ENCODE measurements at places on chromosomes 3 and 15. TPM values are rescaled to one million over a fixed set of nuclear protein-coding genes. Genes with fewer than 3 reads are reported as not detected.

The CLDN18 gene
- polyA plus RNA-seq, result not detected

DNA sequence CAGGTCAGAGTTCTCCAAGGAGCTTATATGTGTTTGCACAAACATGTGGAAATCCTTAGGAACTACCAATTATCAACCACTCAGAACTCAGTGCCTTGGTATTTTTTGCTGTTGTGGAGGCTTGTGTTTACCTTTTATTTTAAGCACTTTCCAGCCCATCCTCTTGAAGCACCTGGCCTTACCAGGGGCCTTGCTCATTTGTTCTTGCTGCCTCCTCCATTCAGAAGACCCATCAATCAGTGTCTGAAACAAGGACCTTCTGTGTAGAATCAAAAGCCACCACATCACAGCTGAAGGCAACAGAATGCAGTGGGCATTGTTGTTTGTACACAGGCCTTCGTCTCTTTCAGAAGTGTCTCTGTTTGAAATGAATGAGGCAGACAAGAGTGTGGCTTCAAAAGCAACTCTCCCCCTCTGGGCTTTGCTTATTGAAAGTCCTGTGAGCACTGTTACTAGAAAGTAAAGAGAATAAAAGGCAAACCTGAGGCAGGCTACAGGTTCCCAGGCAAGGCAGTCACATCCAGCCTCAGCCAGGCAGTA is 24.5 kb upstream of the LIPC start:
- H3K4me1 ChIP-seq, result no peaks in the 10 kb centered on the region
- no peak overlapping the region for H3K4me3 ChIP-seq
- H3K36me3 ChIP-seq, result no peaks in the 10 kb centered on the region
- no peak for DNase-seq

DNA sequence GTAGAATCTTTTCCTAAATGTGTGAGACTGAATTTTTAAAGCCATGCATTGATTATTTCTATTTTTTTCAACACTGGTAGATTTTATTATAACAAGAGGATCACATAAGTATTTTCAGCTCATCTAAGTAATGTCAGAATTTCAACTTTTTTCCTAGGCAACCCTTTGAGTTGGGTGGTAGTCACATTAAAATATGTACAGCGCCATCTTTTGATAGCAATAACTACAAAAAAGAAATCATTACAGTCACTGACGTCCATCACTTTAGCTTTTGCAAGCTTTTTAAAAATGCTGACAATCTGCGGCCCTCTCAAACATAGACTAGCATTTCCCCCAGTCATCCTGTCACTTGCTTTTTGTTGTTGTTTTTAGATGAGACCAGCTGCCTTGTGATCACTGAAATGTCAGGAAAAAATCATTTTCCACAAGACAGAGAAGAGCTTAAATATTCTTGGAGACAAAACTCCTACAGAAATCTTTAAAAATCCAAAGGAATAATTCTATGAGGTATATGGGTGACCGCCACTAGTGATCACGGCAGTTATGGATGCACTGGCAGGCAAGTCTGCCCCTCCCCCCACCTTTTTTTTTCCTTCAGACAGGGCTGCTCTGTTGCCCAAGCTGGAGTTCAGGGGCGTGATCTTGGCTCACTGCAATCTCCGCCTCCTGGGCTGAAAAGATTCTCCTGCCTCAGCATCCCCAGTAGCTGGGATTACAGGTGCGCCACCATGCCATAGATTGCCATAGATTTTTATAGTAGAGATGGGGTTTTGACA is 384.0 kb upstream of the KCNMB2 start:
- H3K36me3 ChIP-seq, result no peaks in the 10 kb centered on the region
- no peaks in the 10 kb centered on the region for H3K4me1 ChIP-seq
- no peak overlapping the region for H3K4me3 ChIP-seq
- no peak for DNase-seq
- H3K27me3 ChIP-seq, result no peaks in the 10 kb centered on the region

GRCh38 chr3:50125541-50126286 is 29.4 kb upstream of the SEMA3F start:
- no peak overlapping the region for H3K4me3 ChIP-seq
- H3K4me1 ChIP-seq, result no peaks in the 10 kb centered on the region
- no peak overlapping the region for H3K27ac ChIP-seq
- no peak for DNase-seq
- H3K36me3 ChIP-seq, result peaks cover 5% of the 10 kb centered on the region

DNA sequence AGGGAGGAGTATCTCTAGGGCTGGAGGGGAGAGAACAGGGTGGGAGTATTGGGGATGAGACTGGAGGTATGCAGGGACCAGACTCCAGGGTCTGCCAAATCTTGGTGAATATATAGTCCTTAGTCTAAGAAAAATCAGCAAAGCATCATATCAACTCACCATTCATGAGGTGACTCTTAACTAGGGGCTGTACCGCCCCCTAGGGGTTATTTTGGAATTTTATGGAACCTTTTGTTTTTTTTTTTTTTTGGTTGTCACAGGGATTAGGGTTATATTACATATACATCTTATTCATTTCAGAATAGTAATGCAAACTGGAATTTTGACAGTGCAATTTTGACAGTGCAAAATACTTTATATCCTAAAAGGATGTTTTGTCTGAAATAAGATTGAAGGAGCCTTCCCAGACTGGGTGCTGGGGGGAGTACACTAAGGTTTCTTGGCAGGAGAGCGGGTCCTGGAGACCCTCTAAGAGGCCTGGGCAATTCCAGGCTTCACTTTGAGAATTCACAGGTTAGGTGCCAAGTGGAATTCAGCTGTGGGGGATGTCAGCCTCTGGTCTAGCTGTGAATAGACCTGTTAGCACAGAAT is 7.5 kb downstream of the CMTM7 start:
- no peak for DNase-seq
- H3K36me3 ChIP-seq, result no peaks in the 10 kb centered on the region
- no peaks in the 10 kb centered on the region for H3K27me3 ChIP-seq
- H3K4me3 ChIP-seq, result no peak overlapping the region
- H3K27ac ChIP-seq, result peak overlapping the region; percentile 57

The LDHAL6B gene
- polyA plus RNA-seq, result not detected

DNA sequence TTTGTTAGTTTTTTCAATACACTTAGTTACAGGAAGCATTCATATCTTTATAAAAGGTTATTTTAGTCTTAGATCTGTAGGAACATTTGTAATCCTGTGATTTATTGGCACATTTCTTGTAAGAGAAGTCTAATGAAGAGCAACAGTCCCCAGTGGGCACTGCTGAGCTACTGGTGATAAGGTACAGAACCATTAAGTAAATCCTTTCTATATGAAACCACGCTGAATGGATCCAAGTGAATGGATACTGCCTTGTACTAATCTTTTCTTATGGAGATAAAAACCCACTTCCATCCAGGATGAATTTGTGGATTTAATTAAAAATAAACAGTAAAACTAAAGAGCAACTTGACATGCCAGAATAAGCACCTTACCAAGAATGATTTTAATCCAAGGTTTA is 64.0 kb downstream of the SHQ1 start:
- H3K27me3 ChIP-seq, result no peaks in the 10 kb centered on the region
- no peaks in the 10 kb centered on the region for H3K36me3 ChIP-seq
- no peak for DNase-seq
- H3K27ac ChIP-seq, result no peak overlapping the region

DNA sequence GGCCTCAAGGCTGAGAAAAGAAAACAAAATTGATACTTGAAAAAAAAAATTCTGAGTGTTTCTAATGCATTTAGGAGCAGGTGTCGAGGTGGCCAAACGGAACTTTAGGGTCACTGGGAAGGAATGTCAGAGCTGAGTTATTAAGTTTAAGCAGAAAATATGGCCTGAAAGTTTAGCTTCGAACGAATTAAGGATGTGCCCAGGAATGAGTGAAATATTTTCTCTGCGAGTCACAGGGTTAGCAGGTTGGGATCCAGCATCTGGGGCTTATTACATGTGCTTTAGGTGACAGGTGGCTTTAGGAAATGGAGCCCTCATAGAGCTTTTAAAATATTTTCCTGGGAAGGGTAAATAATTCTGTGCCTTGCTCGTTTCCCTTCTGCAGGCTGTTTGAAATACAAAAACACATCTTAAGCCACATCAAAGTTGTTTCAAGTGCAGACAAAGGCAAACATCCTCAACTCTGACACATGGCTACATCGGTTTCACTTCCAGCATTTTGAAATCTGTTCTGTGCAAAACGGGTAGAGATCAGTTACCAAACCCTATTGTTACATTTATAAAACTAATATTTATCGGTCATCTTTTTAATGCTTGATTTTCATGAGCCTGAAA is 143.1 kb upstream of the ARRDC4 start:
- H3K27ac ChIP-seq, result no peak overlapping the region
- no peaks in the 10 kb centered on the region for H3K4me1 ChIP-seq
- DNase-seq, result no peak
- no peaks in the 10 kb centered on the region for H3K27me3 ChIP-seq
- H3K4me3 ChIP-seq, result no peak overlapping the region

GRCh38 chr15:62187425-62187824 is 22.3 kb upstream of the C2CD4B start:
- no peak overlapping the region for H3K4me3 ChIP-seq
- DNase-seq, result no peak
- no peaks in the 10 kb centered on the region for H3K36me3 ChIP-seq
- peaks cover under 1% of the 10 kb centered on the region for H3K27me3 ChIP-seq

- no peak overlapping the region for H3K4me3 ChIP-seq
- no peaks in the 10 kb centered on the region for H3K4me1 ChIP-seq
- no peak overlapping the region for H3K27ac ChIP-seq
- H3K36me3 ChIP-seq, result no peaks in the 10 kb centered on the region
- H3K27me3 ChIP-seq, result no peaks in the 10 kb centered on the region
Measured at GRCh38 chr3:126339466-126339865, 17.7 kb downstream of the KLF15 start.

The STRIT1 gene
- polyA plus RNA-seq, result not detected

DNA sequence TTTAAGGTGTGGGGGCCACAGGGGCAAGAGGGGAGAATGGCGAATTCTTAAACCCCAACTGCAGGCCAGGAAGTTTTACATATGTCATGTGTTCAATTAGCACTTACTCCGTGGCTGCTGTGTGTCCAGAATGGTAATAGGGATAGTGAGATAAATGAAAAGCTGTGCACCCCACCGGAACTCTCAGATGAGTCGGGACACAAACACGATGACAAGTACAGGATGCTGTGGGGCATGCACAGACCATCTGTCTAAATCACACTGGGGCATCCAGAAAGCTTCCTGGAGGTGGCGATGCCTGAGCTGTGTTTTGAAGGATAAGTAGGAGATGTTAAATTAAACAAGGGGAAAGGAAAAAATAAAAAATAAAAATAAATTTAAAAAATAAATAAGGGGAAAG is 18.3 kb upstream of the TMEM158 start:
- H3K4me1 ChIP-seq, result no peaks in the 10 kb centered on the region
- no peak overlapping the region for H3K4me3 ChIP-seq
- H3K27me3 ChIP-seq, result no peaks in the 10 kb centered on the region
- DNase-seq, result no peak
